Ovary (tissue), 10 donors: ENCODE measurements at places on chromosomes 2 and 18.

DNA sequence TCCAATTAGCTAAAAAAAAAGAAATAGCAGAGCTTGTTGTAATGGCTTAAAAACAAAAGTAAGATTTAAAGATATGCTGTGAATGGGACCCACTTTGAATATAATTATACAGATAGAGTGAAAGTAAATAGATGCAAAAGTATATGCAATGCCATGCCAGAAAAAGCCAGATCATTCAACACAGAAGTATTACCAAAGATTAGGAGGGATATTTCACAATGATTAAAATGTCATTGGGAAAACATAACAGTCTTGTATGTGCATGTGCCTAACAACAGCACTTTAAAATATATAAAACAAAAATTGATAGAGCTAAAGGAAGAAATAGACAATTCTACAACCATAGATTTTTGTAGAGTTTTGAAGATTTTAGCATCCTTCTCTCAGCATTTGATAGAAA lies 19.9 kb upstream of the SIGLEC15 start:
- no peak for DNase-seq
- H3K4me1 ChIP-seq, result no peaks in the 10 kb centered on the region
- no peaks in the 10 kb centered on the region for H3K36me3 ChIP-seq

DNA sequence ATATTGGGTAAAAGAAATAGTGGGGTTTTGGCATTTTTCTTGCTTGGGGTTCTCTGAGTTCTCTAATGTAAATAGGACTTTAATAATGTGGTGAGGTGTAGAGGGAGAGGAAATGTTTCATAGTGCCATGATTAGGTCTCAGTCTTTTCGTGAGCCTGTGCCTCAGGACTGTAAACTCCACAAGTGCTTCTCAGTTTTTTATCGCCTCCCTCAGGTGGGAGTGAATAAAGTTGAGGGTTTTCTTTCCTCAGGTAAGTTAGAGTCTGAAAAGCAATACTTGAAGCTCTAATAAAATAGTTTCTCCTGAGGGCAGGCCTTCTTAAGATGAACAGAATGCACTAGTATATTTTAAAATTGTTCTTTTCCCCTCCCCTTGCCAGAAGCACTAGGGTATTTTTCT lies 243.1 kb upstream of the SETBP1 start:
- no peaks in the 10 kb centered on the region for H3K4me1 ChIP-seq
- H3K36me3 ChIP-seq, result no peaks in the 10 kb centered on the region
- DNase-seq, result no peak

GRCh38 chr2:46151577-46151976 lies 145.6 kb upstream of the EPAS1 start:
- no peak for DNase-seq
- no peaks in the 10 kb centered on the region for H3K27me3 ChIP-seq
- no peak overlapping the region for H3K27ac ChIP-seq
- no peak overlapping the region for H3K4me3 ChIP-seq

- DNase-seq, result no peak
- peak overlapping the region; percentile 0 for H3K27ac ChIP-seq
- no peaks in the 10 kb centered on the region for H3K27me3 ChIP-seq
- H3K36me3 ChIP-seq, result no peaks in the 10 kb centered on the region
- H3K4me3 ChIP-seq, result no peak overlapping the region
Observed at GRCh38 chr18:76452357-76452756, 42.7 kb downstream of the ZNF516 start.

- no peaks in the 10 kb centered on the region for H3K27me3 ChIP-seq
- H3K36me3 ChIP-seq, result no peaks in the 10 kb centered on the region
- no peak overlapping the region for H3K27ac ChIP-seq
- no peak for DNase-seq
- H3K4me1 ChIP-seq, result no peaks in the 10 kb centered on the region
Observed at GRCh38 chr2:16553226-16553625, 112.4 kb downstream of the CYRIA start.

GRCh38 chr2:28855193-28855592 lies 14.9 kb downstream of the TRMT61B start:
- no peaks in the 10 kb centered on the region for H3K27me3 ChIP-seq
- no peak overlapping the region for H3K27ac ChIP-seq
- H3K4me3 ChIP-seq, result no peak overlapping the region
- no peaks in the 10 kb centered on the region for H3K36me3 ChIP-seq
- DNase-seq, result no peak
- no peaks in the 10 kb centered on the region for H3K4me1 ChIP-seq

- no peak overlapping the region for H3K4me3 ChIP-seq
- H3K27me3 ChIP-seq, result no peaks in the 10 kb centered on the region
- no peak overlapping the region for H3K27ac ChIP-seq
- no peaks in the 10 kb centered on the region for H3K4me1 ChIP-seq
- no peak for DNase-seq
Observed at GRCh38 chr2:108446703-108447102, 2.3 kb upstream of the GCC2 start.

DNA sequence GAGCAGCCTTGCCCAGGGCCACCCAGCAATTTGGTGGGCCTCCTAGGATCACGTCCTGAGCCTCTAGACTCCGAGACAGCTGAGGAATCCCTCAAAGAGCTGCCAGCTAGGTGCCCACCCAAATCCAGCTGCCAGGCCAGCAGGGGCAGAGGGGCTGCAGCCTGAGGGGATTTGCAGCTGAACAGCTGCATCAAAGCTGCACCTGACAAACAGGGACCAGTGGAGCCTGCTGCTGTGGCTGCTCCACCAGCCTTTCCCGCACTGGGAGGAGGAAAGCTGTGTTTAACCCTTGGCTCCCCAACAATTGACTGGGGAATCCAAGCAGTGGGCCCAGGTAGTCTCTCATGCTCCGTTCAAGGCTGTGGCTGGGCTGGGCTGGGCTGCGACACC lies 8.2 kb downstream of the ADRA2B start:
- H3K4me3 ChIP-seq, result no peak overlapping the region
- H3K36me3 ChIP-seq, result no peaks in the 10 kb centered on the region
- peaks cover 8% of the 10 kb centered on the region for H3K4me1 ChIP-seq
- DNase-seq, result no peak
- no peak overlapping the region for H3K27ac ChIP-seq

- H3K27ac ChIP-seq, result no peak overlapping the region
- H3K4me1 ChIP-seq, result no peaks in the 10 kb centered on the region
- no peaks in the 10 kb centered on the region for H3K27me3 ChIP-seq
- no peak for DNase-seq
- H3K4me3 ChIP-seq, result no peak overlapping the region
- H3K36me3 ChIP-seq, result no peaks in the 10 kb centered on the region
Observed at GRCh38 chr2:203122317-203122986, 107.8 kb downstream of the NBEAL1 start.

- no peaks in the 10 kb centered on the region for H3K27me3 ChIP-seq
- H3K4me1 ChIP-seq, result peaks cover 8% of the 10 kb centered on the region
- no peak for DNase-seq
- H3K27ac ChIP-seq, result peak overlapping the region; percentile 43
Observed at GRCh38 chr2:45669032-45669486, 17.6 kb downstream of the PRKCE start.

DNA sequence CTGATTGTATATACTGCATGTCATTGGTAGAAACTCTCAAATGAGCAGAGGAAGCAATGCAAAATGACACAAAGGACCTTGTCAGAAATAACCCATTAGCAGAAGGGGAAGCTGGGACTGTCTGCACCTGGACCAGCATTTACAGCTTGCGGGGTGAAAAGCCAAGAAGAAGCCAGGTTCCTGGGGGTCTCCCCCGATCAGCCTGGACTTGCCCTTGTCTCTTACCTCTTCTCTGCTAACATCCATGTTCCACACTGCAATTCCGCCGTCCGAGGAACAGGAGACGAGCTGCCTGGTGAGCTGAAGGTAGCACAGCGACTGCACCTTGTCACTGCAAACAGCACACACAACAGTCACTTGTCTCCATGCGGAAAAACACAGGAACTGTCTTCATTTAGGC lies 51.1 kb downstream of the WDFY1 start:
- H3K27ac ChIP-seq, result no peak overlapping the region
- DNase-seq, result no peak
- no peaks in the 10 kb centered on the region for H3K27me3 ChIP-seq
- no peak overlapping the region for H3K4me3 ChIP-seq
- H3K4me1 ChIP-seq, result no peaks in the 10 kb centered on the region
- H3K36me3 ChIP-seq, result no peaks in the 10 kb centered on the region

DNA sequence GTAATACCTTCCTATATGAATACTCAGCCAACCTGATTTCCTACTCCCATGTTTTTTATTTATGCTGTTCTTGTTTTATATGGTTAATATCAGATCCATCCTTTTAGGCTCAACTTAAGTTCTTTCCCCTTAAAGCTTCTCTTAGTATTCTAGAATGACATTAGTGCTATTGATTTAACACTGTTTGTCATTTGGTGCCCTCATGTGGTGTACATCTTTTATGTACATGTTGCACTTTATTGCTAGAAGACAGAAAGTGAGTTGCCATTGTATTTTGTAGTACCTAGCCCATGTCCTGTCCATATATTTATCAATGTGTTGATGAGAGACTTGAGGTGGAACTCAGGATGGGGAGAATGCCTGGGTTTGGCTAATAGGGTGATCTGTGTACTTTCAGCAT lies 2.5 kb downstream of the HTRA2 start:
- no peaks in the 10 kb centered on the region for H3K36me3 ChIP-seq
- no peaks in the 10 kb centered on the region for H3K27me3 ChIP-seq
- peaks cover 13% of the 10 kb centered on the region for H3K4me1 ChIP-seq
- H3K4me3 ChIP-seq, result no peak overlapping the region
- H3K27ac ChIP-seq, result no peak overlapping the region

DNA sequence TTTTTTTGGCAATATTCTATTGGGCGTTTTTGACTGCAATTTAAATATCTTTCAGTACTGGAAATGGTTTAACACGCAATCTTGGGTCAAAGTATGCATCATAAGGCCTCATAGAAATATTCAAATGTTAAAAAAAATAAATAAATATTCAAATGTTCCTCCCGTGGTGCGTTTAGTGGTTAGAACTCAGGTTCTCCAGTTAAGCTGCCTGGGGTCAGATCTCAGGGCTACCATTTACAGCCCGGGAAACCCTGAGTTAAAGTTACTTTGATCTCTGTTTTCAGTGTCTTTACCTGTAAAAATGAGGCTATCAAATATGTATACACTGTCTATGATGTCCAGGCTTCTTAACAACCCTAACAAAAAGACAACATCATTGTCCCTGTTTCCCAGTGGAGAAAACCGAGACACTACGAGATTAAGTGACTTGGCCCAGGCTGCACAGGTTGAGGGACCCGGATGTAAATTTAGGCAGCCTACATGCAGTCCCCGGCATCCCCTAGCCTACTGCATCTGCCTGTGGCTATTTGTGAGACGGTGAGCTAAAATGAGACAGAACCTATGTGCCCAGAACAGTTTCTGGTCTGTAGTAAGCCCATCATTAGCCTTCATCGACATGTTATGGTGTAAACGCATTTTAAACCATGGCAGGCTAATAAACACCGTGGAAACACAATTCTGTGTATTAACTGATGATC lies 1.7 kb downstream of the FHL2 start:
- no peaks in the 10 kb centered on the region for H3K36me3 ChIP-seq
- peak overlapping the region; percentile 98 for H3K4me3 ChIP-seq
- H3K27ac ChIP-seq, result peak overlapping the region; percentile 98
- H3K27me3 ChIP-seq, result no peaks in the 10 kb centered on the region
- peak; percentile 54 for DNase-seq

DNA sequence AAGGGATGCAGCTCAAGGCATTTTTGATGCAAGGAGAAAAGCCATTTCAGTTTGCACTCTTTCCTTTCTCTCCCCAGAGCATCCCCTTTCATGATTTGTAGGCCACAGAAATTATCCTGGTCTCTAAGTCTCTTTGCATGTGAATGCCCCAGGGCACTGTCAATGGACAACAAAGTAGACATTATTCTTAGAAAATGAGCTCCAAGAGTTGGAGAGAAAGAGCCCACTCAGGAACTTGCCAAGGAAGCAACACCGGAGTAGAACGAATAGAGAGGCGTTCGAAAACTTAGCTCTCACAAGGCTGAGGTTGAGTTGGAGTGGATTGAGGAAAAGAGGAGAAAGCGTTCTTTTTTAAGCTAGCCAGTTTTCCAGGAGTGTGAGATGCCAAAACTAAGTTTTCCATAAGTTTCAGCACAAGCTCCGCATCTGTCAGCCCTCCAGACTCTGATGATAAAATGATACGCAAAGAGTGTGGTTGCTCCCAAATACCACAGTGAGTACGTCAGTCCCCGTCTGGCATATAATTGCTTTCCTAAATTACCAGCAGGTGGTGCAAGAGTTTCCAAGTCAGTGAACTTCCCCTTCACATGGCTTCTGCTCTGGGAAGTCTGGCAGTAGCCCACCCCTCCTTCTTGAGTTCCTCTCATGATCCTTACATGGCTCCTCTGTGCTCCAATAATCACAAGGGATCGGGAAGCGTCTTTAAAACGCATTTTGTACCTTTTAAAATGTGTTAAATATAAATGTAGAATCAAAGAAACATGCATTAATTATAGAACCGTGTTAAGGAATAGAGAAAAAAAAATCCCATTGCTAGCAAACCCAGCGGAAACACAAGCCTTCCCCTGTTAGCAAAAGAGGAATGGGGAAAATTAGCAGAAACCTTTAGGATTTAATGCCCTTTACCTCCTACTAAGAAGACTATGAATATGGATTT lies 1060.6 kb upstream of the FANCL start:
- no peak overlapping the region for H3K27ac ChIP-seq
- no peaks in the 10 kb centered on the region for H3K36me3 ChIP-seq
- no peaks in the 10 kb centered on the region for H3K4me1 ChIP-seq
- DNase-seq, result peak; percentile 10
- no peak overlapping the region for H3K4me3 ChIP-seq

GRCh38 chr2:42795841-42796301 lies 3.5 kb upstream of the HAAO start:
- H3K27me3 ChIP-seq, result no peaks in the 10 kb centered on the region
- no peaks in the 10 kb centered on the region for H3K36me3 ChIP-seq
- no peak for DNase-seq
- H3K4me3 ChIP-seq, result no peak overlapping the region

GRCh38 chr2:38763228-38763627 lies 12.1 kb upstream of the SRSF7 start:
- H3K4me1 ChIP-seq, result no peaks in the 10 kb centered on the region
- no peak overlapping the region for H3K4me3 ChIP-seq
- no peaks in the 10 kb centered on the region for H3K36me3 ChIP-seq
- DNase-seq, result no peak
- no peaks in the 10 kb centered on the region for H3K27me3 ChIP-seq

- no peak overlapping the region for H3K27ac ChIP-seq
- no peak for DNase-seq
- no peak overlapping the region for H3K4me3 ChIP-seq
- no peaks in the 10 kb centered on the region for H3K4me1 ChIP-seq
Observed at GRCh38 chr2:234488913-234489451, 7.9 kb downstream of the ARL4C start.

DNA sequence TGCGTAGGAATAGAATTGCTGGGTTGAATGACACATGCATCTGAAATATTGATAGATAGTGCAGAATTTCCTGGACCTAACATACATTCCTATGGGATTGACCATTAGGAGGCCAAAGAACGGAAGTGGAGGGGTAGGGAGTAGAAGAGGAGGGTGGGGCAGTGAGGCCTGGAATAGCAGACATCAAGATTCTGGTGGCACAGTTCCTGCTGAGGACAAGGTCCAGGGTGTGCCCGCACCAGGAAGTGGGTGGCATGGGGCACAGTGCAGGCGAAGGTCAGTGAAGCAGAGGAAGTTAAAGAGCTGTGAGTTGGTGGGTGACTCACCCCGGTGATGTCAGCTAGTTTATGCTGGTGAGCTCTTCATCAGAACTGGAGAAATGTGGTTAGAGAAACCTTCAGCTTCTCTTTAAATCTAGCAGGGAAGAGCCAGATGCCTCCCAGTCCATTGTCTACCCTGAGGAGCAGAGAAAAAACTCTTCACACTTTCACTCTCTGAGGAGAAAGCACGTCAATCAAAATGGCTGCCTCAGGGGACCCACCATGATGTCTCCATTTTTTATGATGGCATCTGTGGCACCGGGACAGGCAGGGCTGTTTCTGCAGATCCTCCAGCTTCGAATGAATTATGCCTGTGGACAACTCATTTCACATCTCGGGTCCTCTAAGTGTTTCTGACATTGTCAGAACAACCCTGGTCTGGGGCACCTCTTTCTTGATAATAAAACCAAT lies 55.9 kb upstream of the CTLA4 start:
- no peaks in the 10 kb centered on the region for H3K27me3 ChIP-seq
- H3K27ac ChIP-seq, result no peak overlapping the region
- no peak for DNase-seq
- no peaks in the 10 kb centered on the region for H3K4me1 ChIP-seq
